ENCODE measurements at places on chromosomes 5 and 9.

DNA sequence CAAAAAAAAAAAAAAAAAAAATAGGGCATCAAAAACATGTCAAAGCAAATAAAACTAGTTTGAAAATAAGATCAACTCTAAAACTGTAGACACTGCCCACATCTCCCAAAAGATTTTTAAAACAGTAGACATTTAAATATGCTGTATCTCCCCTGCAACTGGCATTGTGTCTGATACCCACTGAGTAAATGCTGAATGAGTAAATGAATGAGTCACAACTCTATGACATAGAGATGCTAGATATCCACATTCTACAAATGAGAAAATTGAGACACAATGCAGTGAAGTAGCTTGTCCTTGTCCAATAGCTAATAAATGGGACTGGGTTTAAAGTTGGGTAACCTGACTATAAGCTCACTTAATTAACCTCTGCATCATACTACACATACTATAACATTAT is 14.1 kb upstream of the MAP1B start:
- DNase-seq = no peak

- peak; percentile 60 for DNase-seq
These were observed 168.6 kb downstream of the CARTPT start for GRCh38 chr5:71887680-71888079.

DNA sequence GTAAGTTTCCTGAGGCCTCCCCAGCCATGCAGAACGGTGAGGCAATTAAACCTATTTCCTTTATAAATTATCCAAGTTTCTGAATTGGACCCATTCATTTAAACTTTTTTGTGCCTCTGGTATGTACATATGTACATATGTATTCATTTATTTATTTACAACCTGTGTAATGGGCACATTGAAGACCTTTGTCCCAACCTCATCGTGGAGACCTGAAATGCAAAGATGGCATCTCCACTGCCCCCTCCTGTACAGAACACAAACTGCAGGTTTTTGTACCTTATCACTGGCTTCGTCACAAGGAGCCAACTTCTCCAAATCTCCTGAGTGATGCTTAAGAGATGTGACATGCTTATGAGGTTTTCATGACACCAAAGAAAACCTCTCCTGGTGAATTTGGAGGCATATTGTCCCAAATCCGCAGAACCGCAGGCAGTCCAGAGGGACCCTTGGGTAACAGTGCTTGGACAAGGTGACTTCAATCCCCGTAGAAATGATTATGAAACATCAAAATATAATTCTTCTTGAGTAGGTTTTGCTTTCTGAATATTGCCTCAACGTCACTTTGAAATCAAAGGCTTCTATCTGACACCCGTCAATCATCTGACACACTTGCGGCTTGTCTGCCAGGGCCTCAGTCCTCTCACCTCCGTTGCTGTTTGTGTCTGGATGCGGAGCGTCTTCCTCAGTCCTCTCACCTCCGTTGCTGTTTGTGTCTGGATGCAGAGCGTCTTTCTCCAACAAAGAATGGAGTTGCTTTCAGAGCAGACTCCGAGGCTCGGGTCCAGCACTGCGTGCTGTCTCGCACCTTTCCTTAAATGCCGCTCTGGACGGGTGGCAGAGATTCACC is 135.0 kb upstream of the IRX4 start:
- DNase-seq = peak; percentile 15

DNA sequence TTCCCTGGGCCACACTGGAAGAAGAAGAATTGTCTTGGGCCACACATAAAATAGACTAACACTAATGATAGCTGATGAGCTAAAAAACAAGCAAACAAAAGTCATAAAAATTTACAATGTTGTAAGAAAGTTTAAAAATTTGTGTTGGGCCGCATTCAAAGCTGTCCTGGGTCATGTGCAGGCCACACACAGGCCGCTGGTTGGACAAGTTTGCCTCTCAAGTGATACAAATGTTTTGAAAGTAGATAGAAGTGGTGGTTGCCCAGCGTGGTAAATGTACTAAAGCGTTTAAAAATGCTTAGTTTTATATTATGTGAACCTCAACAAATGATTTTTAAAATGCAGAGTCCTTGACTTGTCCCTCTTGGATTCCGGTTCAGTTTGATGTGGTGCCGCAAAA is 94.9 kb upstream of the TBCA start:
- DNase-seq = no peak

GRCh38 chr5:137880313-137880712 is 8.9 kb upstream of the PKD2L2 start:
- peak; percentile 37 for DNase-seq

- no peak for DNase-seq
These were observed 24.7 kb upstream of the NOL6 start for GRCh38 chr9:33498387-33498786.

GRCh38 chr5:82561797-82562196 is 283.6 kb upstream of the RPS23 start:
- DNase-seq = no peak

- no peak for DNase-seq
These were observed 114.4 kb downstream of the DOCK2 start for GRCh38 chr5:169751490-169751889.

DNA sequence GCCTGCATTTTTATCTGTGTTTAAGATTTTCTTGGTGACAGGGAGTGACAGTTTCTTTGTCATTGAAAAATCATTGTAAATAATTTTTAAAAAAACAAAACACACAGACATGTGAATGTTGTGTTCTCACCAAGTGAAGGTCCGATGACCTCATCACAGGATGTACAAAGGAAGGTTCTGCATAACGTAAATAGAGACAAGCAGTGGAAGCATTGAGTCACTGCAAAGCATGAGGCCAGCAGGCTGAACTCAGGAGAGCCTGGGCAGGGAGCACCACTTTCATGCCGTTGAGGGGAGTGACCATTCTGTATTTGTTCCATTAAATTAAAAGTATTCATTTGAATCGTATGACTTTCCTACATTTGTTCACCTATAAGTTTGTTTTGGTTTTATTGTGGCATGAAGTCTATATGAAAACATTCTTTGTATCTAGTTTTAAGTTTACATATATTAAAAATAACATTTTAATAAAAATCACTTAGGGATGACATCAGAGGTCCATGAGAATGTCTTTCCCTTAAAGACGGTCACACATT is 70.4 kb upstream of the TLE1 start:
- DNase-seq = peak; percentile 78

DNA sequence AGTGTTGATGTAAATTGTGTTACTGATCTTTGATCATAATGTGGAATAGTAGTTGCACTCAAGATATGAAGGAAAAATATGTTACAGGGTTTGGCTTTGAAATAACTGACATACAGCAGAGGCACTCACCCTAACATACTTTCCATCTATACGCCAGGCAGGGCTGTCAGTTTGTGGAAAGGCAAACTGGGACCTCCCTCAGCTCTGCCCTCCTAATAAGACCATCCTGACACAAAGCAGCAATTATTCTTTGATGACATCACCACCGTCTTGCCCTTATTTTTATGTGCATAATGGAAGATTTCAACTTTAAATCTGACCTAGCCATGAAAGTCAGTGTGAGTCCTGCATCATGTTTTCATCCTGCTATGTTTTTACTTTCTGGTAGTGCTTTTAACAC is 42.9 kb downstream of the ITGA1 start:
- DNase-seq = no peak

GRCh38 chr9:116978155-116978554 is 291.1 kb downstream of the TRIM32 start:
- no peak for DNase-seq

DNA sequence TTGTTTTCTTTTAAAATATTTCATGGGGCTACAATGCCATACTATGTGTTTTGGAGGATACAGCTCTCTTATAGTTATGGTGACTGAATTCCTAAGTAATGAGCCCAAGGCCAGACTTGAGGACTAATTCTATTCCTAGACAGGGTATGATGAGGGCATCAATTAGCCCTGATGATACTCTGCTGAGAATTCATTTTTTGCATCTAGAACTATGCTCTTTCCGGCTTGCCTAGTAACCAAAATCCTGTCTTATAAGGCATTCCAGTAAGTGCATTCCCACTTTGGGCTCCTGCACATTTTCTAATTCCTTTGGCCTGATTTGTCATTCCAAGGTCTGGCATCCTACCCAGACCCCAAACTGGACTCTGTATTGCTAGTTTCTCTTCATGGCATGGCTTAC is 62.4 kb downstream of the MAT2B start:
- DNase-seq = no peak

GRCh38 chr5:53882006-53882675 is 321.7 kb downstream of the NDUFS4 start:
- DNase-seq = no peak

GRCh38 chr5:127854520-127854919 is 151.3 kb downstream of the CCDC192 start:
- DNase-seq = no peak
